Fibroblast of lung (primary cell): ENCODE measurements at places on chromosomes 6 and 20.

- no peak for DNase-seq
Measured at GRCh38 chr6:123434186-123434585, 202.6 kb downstream of the TRDN start.

GRCh38 chr6:33875696-33876095 is 71.9 kb upstream of the MLN start:
- no peak for DNase-seq

DNA sequence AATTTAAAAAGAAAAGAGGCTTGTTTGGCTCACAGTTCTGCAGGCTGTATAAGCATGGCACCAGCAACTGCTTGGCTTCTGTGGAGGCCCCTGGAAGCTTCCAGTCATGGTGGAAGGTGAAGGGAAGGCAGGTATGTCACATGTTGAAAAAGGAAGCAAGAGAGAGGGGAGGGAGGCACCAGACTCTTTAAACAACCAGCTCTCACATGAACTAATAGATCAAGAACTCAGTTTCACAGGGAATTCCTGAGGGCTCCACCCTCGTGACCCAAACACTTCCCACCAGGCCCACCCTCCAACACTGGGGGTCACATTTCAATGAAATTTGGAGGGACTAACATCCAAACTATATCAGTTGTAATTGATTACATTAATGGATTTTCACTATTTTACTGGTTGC is 127.9 kb upstream of the MLIP start:
- DNase-seq = peak; percentile 40

DNA sequence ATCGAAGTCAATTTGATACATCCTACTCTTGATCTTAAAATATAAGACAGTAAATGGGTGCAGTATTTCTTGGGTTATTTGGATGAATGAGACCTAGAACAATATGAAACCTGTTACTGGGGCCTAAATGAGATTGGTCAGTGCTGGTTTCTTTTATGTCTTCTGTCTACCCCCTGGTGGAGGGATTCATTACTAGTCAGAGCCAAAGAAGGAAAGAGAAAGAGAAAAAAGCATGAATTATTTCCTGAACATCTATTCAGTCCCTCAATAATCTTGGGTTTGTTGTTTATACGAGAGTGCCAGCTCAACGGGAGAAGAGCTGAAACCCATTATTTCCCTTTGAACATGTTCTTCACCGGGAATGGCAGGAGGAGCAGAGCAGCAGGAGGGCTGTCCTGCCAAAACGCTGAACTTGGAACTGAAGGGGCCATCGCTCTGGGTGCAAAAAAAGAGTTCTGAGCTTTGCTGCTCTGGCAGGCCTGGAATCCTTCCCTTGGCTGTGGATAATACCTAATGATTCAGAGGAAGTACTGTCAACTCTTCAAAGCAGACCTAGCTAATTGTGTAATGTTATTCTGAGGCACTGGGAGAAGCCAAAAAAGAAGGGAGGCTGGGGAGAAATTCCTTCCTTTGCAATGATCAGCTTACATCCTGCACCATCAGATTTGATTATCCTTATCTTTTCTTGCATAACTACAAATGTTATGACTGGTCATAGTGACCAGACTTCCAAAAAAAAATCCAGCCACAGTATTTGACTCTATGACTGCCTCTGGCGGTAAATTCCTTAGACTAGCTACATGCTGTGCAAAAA is 72.0 kb downstream of the BLOC1S5 start:
- peak; percentile 70 for DNase-seq

DNA sequence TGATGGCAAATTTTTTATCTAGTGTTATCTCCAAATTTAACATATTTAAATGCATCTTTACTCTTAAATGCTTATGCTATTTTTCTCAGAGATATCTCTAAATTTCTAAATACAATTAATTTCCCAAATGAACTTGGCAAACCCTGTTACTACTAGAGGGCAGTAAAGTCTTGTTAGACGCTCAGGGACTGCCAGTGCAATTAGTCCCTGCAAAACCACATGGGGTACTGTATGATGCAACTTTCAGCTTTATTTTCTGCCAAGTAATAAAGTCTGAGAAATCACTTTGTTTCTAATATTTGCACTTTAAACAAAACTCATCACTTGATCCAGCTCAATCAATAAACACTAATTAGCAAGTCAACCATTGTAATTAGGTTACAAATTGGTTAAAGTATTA is 76.0 kb upstream of the ADGRB3 start:
- peak; percentile 77 for DNase-seq

GRCh38 chr6:169005166-169005565 is 248.5 kb downstream of the THBS2 start:
- DNase-seq = no peak
